Stimulated activated CD8-positive, alpha-beta memory T cell treated with anti-CD3 and anti-CD28 coated beads, Interleukin-7, amount 100 ng/mL, for 1 hour (primary cell): ENCODE measurements at places on chromosomes 7 and 10.

DNA sequence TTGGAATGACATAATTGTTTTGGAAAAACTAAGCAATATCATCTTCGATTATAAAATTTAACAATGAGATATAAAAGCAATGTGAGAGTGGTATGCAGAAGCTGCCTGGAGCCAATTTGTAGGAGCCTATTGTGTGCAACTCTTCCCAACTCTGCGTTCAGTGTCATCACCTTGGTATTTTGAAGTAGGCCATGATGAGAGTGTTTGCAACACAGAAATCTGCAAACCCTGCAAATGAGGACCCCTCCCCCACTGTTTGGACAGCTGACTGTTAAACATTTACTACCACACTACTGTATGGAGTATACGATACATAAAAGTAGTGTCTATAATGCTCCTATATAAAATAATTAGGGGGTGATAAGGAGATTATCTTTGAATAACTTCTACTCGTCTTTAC lies 531.3 kb downstream of the ATRNL1 start:
- no peak for DNase-seq

GRCh38 chr7:156993021-156993924 lies 17.2 kb downstream of the MNX1 start:
- DNase-seq, result no peak

DNA sequence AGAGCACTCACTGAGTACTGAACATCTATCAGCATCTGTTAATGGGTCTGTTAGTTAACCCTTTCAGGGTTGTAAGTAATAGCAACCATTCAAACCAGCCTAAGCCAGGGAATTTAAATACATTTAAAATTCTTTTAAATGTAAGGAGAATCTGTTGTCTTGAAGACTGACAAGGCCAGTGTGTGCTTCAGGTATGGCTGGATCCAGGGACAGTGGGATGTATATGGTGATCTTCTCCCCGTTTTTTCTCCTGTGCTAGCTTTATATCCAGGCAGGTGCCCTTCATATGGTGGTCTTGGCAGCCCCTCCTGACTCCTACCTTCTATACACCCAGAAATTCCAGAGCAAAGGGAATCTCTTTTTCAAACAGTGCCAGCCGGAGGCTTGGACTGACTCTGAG lies 46.6 kb upstream of the DAGLB start:
- DNase-seq, result no peak

GRCh38 chr10:98957801-98958200 lies 277.9 kb downstream of the HPSE2 start:
- no peak for DNase-seq

GRCh38 chr10:129725482-129725881 lies 238.6 kb downstream of the EBF3 start:
- DNase-seq, result no peak

DNA sequence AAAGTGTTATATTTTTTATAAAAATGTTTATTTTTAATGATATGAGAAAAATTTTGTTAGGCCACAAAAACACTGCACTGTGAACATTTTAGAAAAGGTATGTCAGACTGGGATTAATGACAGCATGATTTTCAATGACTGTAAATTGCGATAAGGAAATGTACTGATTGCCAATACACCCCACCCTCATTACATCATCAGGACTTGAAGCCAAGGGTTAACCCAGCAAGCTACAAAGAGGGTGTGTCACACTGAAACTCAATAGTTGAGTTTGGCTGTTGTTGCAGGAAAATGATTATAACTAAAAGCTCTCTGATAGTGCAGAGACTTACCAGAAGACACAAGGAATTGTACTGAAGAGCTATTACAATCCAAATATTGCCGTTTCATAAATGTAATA lies 64.8 kb upstream of the CAPZA2 start:
- DNase-seq, result no peak

DNA sequence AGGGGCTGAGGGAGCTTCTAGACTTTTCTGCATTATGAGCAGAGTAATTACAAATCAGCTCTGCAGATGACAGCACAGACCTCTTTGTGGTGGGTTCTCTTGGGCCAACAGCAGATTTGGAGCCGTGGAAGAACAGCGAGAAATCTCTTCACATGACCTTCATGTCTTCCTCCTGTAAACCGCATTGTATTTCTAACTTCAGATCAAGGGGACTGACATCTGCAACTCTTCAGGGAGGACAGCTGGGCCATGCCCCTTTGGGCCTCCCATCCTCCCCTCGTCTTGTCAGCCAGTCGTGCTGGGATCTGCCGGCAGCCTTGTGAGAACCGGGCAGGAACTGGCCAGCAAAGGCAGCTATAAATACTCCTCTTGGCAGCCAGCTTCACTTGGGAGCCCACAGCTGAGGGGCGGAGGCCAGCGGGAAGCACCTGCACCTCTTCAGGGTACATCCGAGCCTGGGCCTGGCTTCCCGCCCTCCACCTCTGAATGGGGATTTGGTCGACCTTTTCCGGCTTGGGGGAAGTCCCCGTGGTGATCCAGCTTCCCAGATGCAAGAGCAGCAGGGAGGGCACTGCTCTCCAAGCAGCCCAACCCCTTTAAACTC lies 54.7 kb downstream of the STEAP1B start:
- no peak for DNase-seq

DNA sequence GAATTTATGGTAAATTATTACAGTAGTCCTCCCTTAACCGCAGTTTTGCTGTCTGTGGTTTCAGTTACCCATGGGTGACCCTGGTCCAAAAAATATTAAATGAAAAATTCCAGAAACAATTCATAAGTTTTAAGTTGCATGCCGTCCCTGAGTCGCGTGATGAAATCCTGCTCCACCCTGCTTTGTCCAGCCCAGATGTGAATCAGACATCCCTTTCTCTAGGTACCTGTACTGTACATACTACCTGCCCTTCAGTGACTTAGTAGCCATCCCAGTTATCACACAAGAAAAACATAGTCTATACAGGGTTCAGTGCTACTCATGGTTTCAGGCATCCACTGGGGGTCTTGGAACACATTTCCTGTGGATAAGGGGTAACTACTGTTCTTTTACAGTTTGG lies 20.5 kb upstream of the RHEB start:
- DNase-seq, result no peak

- no peak for DNase-seq
Observed at GRCh38 chr10:89706011-89706410, 4.6 kb downstream of the KIF20B start.

DNA sequence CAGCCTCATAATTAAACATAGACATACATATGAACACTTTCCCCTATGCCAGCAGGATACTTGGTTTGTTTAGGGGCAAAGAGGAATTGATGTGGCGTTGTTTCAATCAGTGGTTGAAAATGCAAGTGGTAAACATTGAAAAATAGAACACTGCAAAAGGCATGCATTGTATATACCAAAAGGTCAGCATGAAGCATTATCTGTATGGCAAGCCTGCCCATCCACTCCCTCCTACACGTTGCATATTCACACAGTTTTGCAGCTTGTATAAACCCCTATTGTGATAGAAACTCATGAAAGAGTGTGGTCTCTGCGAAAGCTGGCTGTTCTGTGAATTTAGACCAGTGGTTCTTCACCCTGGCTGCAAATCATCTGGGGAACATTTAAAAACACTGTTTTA lies 17.1 kb downstream of the CAV1 start:
- DNase-seq, result no peak

- no peak for DNase-seq
Observed at GRCh38 chr7:100567031-100567730, 6.5 kb downstream of the SAP25 start.
